ENCODE measurements at places on chromosomes 16 and 17.
A peak's percentile ranks its signal among the peaks of the same experiment; 100 is the strongest.

DNA sequence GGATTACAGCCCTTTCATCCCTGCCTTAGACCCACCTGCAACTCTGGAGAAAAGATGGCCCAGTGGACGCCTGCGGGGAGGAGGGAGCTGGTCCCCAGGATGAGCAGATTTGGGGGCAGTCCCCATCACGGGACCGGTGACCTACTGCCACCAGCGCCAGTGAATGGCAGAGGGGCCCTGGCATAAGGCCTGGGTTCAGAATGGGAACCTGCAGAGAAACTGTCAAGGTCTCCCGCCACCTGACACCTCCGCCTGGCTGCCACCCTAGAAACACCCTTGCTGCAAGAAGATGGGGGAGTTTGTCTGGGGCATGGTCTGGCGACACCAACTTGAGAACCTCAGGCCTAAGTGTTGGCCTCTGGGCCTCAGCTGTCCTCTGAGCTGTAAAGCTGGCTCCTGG is 335.7 kb downstream of the SEC14L1 start:
- no peak for DNase-seq

GRCh38 chr17:57772774-57773173 is 27.7 kb upstream of the CCDC182 start:
- no peak for DNase-seq

- peak; percentile 61 for DNase-seq
Measured at GRCh38 chr17:64357191-64357981, 33.3 kb downstream of the PECAM1 start.

DNA sequence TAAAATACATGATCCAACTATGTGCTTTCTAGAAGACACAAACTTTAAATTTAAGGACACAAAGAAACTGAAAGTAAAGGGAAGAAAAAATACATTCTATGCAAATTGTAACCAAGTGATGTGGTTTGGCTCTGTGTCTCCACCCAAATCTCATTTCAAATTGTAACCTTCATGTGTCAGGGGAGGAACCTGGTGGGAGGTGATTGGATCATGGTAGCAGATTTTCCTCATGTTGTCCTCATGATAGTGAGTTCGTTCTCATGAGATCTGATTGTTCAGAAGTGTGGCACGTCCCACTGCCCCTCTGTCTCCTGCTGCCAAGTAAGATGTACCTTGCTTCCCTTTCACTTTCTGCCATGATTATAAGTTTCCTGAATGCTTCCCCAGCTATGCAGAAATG is 15.0 kb downstream of the OR1A1 start:
- DNase-seq: no peak

DNA sequence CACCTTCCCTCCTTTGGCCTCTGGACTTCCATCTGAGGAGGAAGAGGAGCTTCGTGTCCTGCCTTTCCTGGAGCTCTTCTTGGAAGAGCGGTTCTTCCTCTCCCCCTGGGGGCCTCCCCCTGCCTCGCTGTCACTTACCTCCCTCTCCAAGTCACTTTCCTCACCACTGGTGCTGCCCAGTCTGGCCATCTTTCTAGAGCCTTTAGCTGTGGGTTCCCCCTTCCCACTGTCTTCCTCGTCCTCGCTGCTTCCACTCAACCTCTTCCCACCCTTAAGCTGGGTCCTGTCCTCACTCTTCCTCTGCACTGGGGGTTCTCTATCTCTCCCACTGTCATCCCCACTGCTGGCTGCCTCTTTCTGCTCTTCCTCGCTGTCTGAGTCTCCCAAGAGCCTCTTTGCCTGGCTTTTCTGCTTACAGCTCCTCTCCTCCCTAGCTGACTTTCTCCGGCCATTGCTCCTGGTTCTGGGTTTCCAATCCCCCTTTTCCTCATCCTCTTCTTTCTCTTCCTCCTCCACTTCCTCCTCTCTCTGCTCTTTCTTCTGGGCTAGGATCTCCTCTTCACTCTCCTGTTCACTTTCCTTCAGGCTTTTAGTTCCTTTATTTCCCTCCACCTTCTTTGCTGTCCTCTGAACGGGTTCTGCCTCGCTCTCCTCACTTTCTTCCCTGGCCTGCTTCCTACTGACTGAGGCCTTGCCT is 1.4 kb downstream of the HIRIP3 start:
- DNase-seq: no peak

DNA sequence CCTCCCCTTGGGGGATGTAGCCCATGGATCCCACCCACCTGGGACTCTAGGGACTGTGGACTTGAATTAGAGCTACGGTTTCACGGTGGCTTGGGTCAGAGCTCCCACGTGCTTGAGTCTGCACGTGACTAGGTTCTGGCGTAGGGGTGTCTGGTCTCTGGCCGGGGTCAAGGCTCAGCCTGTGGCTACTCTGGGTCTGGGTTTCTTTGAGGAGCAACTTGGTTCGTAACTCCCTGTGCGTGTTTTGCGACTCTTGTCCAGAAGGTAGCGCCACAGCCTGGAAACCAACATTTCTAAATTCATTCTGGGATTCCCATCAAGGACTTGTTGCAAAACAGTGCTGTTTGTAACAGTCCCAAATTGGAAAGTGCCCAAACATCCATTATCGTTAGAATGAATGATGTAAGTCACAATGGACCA is 470 bp upstream of the GGT6 start:
- no peak for DNase-seq

- DNase-seq: no peak
Measured at GRCh38 chr16:57621521-57622271, 6.7 kb upstream of the ADGRG1 start.

DNA sequence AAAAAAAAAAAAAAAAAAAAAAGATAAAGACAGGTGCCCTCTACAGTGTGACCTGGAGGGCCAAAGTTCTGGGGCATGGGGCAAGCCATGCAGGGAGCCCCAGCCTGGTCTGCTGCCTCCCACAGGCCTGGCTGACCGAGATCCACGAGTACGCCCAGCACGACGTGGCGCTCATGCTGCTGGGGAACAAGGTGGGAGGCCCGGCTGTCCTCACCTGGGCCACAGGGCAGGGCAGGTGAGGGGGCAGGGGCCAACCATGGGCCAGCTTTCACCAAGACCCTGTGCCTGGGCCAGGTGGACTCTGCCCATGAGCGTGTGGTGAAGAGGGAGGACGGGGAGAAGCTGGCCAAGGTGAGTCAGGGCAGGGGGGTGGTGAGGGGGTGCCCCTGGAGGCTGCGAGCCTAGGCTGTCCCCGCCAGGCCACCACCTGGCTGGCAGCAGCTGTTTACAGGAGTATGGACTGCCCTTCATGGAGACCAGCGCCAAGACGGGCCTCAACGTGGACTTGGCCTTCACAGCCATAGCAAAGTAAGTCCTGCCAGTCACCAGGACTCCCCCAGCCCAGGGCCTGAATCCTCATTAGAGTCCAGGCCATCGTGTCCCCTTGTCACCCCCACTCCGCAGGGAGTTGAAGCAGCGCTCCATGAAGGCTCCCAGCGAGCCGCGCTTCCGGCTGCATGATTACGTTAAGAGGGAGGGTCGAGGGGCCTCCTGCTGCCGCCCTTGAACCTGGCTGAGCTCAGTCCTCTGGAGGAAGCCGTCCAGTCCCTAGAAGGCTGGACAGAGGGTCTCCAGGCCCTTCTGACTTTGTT is 2.7 kb upstream of the TRAF7 start:
- no peak for DNase-seq

GRCh38 chr17:15883617-15884111 is 61.3 kb upstream of the ADORA2B start:
- DNase-seq: no peak

Measured in NCI-H2029 treated with DMSO at 0.1 percent for 48 hours (cell line).